ENCODE measurements at places on chromosomes 13 and 19. TPM values are rescaled to one million over a fixed set of nuclear protein-coding genes. Genes with fewer than 3 reads are reported as not detected.

DNA sequence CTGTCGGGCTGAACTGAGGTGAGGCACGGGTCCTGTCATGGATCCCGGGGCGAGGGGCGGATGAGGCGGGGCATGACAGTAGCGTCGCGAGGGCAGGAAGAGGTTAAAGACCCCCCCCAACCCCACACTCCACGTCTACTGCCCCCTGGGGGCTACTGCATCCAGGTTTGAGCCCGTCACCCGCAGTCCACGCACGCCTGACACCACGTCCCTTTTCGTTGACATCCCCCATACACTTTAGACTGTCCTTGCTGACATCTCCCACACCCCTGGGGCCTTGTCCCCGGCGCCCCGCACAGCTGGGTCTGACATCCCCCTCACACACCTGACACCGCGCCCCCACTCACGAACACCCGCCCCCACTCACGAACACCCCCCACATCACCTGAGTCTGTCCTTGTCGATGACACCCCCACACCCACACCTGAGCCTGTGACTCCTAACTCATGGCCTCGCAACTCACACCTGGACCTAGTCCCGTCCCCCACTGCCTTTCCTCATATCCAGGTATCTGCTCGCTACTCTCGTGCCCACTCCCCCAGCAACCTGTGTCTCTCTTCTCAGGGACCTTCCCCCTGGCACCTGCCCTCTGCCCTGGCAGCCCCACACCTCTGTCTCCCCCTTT lies 416 bp downstream of the SLC25A42 start:
- H3K4me3 ChIP-seq: peak overlapping the region; percentile 97
- H3K36me3 ChIP-seq: no peaks in the 10 kb centered on the region
- peak overlapping the region; percentile 89 for H3K27ac ChIP-seq

GRCh38 chr13:44686531-44686934 lies 110.4 kb upstream of the TSC22D1 start:
- no peak overlapping the region for H3K4me3 ChIP-seq
- no peak overlapping the region for H3K27ac ChIP-seq
- peaks cover 7% of the 10 kb centered on the region for H3K36me3 ChIP-seq

DNA sequence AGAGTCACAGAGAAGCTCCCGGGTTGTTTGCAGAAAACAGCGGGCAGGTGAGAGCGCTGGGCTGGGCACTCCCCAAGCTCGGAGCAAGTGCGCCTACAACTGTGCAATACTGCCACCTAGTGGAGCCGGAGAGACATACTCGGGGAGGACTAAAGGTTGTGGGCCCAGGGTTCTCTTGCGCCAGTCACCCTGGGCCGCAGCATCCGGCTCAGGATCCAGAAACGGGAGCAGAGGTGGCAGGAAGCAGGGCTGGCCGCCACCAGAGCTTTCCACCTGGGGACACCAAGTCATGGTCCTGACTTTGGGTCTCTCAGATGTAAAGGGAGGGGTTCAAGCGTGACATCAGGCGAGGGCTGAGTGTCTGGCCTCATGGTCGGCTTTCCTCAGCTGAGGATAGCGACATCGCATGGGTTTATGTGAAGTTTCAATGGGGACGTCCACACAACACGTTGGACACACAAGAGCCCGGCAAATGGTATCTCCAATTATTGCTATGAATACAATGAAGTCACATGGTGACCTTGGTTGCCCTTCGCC lies 11.2 kb upstream of the KLK4 start:
- peaks cover 11% of the 10 kb centered on the region for H3K4me1 ChIP-seq
- peak overlapping the region; percentile 16 for H3K27ac ChIP-seq
- H3K36me3 ChIP-seq: no peaks in the 10 kb centered on the region
- no peak overlapping the region for H3K4me3 ChIP-seq

DNA sequence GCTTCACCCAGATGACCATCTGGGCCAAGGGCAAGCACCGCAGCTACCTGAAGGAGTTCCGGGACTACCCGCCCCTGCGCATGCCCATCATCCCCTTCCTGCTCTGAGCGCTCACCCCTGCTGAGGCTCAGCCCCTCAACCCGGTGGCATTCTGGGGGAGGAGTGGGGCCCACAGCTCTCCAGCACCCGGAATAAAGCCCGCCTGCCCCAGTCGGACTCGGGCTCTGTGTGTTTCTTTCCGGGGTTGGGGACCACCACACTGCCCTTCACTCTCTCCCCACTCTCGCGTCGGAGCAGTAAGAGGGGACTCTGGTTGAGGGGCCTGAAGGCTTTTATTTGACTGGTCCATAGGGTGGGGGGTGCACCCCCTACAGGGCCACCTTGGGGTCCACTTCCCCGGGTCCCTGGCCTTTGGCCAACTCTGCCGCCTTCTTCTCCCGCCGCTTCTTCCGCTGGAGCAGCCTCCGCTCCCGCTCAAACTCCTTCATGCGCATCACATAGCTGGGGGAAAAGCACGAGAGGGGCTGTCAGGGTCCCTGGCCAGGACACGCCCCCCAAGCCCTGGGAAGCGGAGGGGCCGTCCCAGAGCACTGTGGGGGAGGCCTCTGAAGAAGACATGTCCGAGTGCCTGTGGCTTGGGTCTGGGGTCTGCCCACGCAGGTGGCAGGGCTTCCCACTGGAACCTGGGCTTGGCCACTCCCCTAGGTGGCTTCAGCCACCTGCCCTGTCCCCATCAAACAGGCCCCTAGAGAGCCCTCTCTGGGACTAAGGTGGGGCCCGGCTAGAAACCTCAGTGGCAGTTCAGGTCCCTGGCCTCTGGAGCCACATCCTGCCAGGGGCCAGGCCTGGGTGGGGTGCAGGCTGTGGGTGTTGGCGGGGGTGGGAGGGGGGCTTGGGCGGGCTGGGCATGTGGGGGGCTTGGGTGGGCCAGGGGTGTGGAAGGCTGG lies 5.8 kb downstream of the NDUFB7 start:
- H3K36me3 ChIP-seq: no peaks in the 10 kb centered on the region
- H3K27me3 ChIP-seq: no peaks in the 10 kb centered on the region
- DNase-seq: no peak
- H3K4me1 ChIP-seq: peaks cover 31% of the 10 kb centered on the region

DNA sequence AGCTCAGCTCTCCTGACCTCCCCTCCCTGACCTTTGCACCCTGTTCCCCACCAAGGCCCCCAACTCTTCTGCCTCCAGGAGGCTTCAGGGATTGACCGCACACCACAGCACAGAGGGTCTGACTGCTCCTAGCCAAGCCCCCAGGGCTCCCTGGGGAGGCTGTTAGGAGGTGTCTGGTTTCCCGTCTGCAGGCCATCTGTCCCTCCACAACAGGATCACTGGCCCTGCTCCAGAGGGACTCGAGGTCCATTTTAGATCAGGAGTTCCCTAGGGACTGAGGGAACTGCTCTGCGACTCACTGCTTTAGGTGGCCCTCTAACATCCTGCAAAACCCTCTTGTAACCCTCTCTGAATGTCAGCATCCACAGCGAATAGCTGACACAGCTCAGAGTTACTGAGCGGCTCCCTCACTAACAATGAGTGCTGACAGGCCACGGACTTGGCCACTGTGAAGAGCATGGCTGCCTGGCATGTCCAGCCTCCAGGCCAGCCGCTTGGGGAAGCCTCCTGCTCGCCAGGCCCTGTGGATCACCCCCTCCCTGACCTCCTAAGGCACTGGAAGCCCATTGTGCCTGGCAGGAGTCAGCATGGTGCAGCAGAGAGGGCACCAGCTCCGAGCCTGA lies 17.7 kb downstream of the GRIK5 start:
- H3K4me3 ChIP-seq: no peak overlapping the region
- H3K36me3 ChIP-seq: no peaks in the 10 kb centered on the region
- peaks cover 10% of the 10 kb centered on the region for H3K4me1 ChIP-seq
- H3K27ac ChIP-seq: no peak overlapping the region
- DNase-seq: no peak

- no peaks in the 10 kb centered on the region for H3K36me3 ChIP-seq
- no peak overlapping the region for H3K27ac ChIP-seq
- no peaks in the 10 kb centered on the region for H3K27me3 ChIP-seq
- H3K4me3 ChIP-seq: no peak overlapping the region
Observed at GRCh38 chr13:77386880-77387606, 60.1 kb upstream of the MYCBP2 start.

GRCh38 chr19:5988517-5989387 lies 10.8 kb upstream of the RANBP3 start:
- peak overlapping the region; percentile 45 for H3K4me3 ChIP-seq
- H3K4me1 ChIP-seq: peaks cover 8% of the 10 kb centered on the region
- no peak overlapping the region for H3K27ac ChIP-seq

GRCh38 chr13:69324090-69324886 lies 783.3 kb upstream of the ATXN8OS start:
- DNase-seq: no peak
- no peaks in the 10 kb centered on the region for H3K36me3 ChIP-seq
- no peak overlapping the region for H3K4me3 ChIP-seq

DNA sequence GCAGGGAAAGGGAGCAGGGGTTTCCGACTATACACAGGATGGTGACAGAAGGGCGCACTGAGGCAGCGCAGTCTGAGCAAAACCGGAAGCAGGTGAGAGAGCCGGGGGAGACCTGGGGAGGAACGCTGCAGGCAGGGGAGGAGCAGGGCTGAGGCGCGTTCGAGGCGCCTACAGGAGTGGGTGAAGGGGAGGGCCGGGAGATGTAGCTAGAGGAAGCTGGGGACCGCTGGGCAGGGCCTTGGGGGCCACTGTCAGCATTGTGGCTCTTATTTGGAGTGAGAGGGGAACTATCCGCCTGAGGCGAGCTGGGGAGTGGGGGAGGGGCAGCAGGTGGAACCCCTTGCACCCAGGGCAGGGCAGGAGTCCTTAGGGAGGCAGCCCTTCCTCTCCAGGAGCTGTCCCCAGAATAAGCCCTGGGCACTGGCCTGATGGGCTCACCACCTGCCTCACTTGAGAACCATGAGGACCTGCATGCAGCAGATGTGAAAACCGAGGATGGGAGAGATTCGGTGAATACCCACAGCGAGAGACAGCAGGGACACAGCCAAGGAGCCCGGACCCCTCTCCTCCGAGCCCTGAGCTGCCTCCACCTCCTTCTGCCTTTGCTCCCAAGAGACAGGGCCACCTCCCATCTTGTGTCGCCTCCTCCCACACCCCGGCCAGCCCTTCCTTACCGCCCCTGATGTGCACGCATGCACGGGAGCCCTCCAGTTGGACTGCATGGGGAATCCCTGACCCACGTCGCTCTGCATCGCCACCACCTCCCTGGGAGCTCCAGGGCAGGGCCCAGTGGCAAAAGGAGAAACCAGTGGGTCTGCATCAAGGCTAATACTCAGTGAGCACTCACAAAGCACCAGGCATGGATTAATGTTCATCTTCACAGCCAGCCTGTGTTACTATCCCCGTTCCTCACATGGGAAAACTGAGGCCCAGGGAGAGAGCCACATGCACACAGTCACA lies 10.3 kb downstream of the AKT2 start:
- H3K4me1 ChIP-seq: peaks cover 63% of the 10 kb centered on the region
- H3K27me3 ChIP-seq: no peaks in the 10 kb centered on the region
- peak; percentile 34 for DNase-seq
- H3K36me3 ChIP-seq: no peaks in the 10 kb centered on the region
- H3K4me3 ChIP-seq: peak overlapping the region; percentile 68
- H3K27ac ChIP-seq: peak overlapping the region; percentile 89

DNA sequence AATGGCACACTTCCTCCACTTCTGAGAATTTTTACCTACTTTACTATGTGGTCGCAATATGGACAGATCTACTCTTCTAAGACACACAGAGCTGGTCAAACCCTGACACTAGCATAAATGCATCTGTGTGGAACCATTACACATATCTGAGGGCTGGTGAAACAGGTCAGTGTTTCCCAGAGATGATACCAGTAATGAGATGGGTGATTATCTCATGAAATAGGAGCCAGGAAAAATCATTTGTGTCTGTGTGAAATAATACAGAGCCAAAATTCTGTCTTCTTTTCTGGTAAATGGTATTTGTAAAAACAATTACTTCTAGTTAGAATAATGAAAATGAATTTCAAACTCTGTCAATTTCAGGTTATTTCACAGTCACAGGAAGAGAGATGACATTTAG lies 71.6 kb upstream of the FARP1 start:
- peaks cover 5% of the 10 kb centered on the region for H3K27me3 ChIP-seq
- H3K36me3 ChIP-seq: no peaks in the 10 kb centered on the region
- no peak for DNase-seq
- H3K27ac ChIP-seq: no peak overlapping the region

DNA sequence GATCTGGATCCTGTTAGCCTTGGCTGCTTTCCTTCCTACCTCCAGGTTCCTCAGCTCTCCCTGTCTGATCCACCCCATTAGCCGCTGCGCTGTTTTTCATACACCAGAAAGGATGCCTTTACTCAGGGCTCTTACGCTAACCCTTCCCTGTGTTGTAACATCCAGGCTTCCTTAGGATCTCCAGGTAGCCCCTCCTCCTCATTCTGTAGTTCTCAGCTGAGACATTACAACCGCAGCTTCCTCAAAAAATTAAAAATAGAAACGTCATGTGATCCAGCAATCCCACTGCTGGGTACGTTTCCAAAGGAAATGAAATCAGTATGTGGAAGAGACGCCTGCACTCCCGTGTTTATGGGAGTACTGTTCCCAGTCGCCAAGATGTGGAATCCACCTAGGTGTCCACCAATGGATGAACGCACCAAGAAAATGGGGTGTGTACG lies 18.4 kb upstream of the MYADM start:
- H3K36me3 ChIP-seq: peaks cover 8% of the 10 kb centered on the region
- H3K27me3 ChIP-seq: peaks cover 54% of the 10 kb centered on the region
- H3K4me3 ChIP-seq: no peak overlapping the region
- no peak for DNase-seq
- H3K4me1 ChIP-seq: peaks cover 15% of the 10 kb centered on the region
- H3K27ac ChIP-seq: no peak overlapping the region

- no peak overlapping the region for H3K4me3 ChIP-seq
- DNase-seq: peak; percentile 12
- H3K27me3 ChIP-seq: no peaks in the 10 kb centered on the region
- H3K27ac ChIP-seq: no peak overlapping the region
- peaks cover 43% of the 10 kb centered on the region for H3K36me3 ChIP-seq
Observed at GRCh38 chr19:49997709-49998108, 27.5 kb downstream of the VRK3 start.

GRCh38 chr13:83882606-83882959 lies 309 bp upstream of the SLITRK1 start:
- H3K4me3 ChIP-seq: no peak overlapping the region
- peaks cover 6% of the 10 kb centered on the region for H3K4me1 ChIP-seq
- peaks cover 61% of the 10 kb centered on the region for H3K27me3 ChIP-seq
- no peaks in the 10 kb centered on the region for H3K36me3 ChIP-seq

The SLC25A41 gene
- not detected for polyA plus RNA-seq

The IRGC gene
- polyA plus RNA-seq: not detected

The PRR36 gene
- polyA plus RNA-seq: not detected

The CEACAM16 gene
- not detected for polyA plus RNA-seq

The C1QTNF9 gene
- not detected for polyA plus RNA-seq

The SRRM5 gene
- polyA plus RNA-seq: 0.73 TPM

The SIGLEC12 gene
- polyA plus RNA-seq: not detected

The LYPD5 gene
- polyA plus RNA-seq: 0.65 TPM

The EXOC3L2 gene
- not detected for polyA plus RNA-seq

The C19orf33 gene
- not detected for polyA plus RNA-seq

The DPF1 gene
- polyA plus RNA-seq: not detected

The LILRA2 gene
- polyA plus RNA-seq: 3.1 TPM

The IL11 gene
- polyA plus RNA-seq: not detected

The GNA15 gene
- polyA plus RNA-seq: 0.53 TPM

The GPR183 gene
- 108 TPM for polyA plus RNA-seq

The AMER2 gene
- not detected for polyA plus RNA-seq

The PCDH20 gene
- polyA plus RNA-seq: not detected

The SAFB gene
- 18.3 TPM for polyA plus RNA-seq

Measured in naive B cell (primary cell).